ENCODE measurements at places on chromosomes 2 and 18.

DNA sequence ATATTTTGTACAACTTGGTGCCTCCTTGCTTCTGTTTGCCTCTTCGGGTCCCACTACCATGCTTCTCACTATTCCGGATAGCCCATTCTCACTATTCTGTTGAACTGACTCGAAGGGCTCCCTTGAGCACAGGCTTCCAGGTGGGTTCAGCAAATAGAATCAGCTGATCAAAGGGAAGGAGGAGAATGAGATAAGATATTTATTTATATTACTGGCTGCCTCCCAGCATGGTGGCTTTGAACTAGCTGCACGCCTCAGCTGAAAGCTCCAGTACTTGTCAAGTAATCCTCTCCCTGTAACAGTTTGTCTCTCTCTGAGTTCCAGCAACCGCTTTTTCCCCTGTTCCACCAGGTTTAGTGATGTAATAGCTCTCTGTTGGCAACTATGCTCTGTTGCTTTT is 187.8 kb upstream of the HNRNPA3 start:
- no peak for DNase-seq

DNA sequence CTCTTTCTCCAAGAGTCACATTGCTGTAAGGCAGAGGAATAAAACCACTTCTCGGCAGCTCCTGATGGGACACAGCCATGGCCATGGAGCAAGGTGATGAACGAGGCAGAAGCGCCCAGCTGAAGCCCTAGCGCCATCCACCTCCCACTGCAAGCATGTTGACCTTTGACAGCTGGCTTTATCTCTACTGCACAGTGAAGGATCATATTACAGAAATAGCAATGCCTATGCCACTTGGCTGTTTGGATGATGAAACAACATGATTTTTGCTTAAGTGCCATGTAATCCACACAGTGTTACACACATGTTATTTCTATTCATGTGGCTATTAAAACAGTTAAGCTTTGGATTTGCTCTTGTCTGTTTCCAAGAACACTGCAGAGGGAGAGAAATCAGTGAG is 167.7 kb downstream of the VAPA start:
- DNase-seq = no peak

DNA sequence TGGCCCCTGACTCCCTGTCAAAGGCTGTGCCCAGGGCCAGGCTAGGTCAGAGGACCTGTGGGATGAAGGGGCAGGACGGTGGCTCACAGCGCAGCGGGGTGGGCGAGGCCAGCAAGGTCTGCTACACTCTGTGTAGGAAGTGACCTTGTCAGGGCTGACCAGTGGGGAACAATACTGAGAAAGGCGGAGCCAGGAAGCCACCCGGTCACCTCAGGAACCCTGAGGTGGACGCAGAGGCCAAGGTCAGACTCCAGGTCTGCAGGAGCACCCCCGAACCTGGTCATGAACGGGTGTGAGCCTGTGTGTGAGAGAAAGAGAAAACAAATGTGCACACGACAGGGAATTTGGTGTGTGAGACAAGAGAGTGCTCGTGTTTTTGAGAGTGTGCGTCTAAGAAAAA is 72.3 kb downstream of the SMAD7 start:
- no peak for DNase-seq

DNA sequence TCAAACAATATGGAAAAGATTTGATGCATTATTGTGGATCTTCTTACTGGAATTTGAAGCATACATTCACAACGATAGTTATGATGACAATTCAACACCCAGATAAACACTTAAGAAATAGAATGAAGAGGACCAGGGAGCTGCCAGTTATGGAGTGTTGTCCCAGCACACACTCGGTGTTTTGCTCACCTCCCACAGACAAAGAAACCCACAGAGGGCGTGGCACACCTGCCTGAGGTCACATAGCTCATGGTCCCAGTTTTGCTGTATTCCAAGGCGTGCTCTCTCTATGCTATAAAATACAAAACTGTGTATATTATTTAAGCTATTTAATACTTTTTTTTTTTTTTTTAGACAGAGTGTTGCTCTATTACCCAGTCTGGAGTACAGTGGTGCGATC is 31.1 kb downstream of the EFR3B start:
- no peak for DNase-seq

GRCh38 chr2:76415821-76416220 is 705.1 kb upstream of the GCFC2 start:
- no peak for DNase-seq

- DNase-seq = no peak
These were observed 148.3 kb downstream of the PLCL1 start for GRCh38 chr2:197952540-197953202.

DNA sequence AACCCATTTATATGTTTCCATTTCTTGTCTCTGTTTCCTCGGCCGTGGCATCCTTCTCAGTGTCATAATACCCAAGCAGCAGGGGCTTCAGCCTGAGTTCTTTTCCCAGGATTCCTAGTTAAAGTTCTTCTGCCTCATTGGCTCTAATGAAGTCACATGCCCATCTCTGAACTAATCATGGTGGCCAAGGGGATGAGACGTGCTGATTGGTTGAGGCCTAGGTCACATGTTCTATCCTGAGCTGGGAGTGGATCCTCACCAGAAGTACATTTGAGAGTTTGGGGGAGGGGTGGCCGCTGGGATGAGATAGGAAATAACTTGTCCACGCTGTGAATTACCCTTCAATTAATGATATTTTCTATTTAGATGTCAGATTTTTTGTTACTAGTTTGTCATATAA is 3.8 kb upstream of the UGT1A5 start:
- DNase-seq = no peak

GRCh38 chr2:118687192-118687591 is 160.3 kb downstream of the EN1 start:
- no peak for DNase-seq

DNA sequence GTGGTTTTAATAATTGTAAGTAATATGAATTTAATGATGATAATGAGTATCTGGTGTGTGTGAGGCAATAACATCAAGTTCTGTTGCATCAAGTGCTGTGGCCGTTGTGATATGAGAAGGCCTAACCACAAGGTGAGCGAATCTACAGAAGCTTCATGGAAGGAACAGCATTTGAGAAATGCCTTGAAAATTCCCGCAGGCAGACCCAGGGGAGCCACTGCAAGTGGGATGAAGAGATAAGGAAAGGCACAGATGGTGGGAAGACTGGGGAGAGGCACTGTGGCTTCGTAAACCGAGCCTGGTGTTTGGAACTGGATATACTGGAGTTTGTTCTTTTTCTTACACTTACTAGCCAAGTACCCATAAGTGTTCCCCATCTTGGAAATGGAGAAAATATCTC is 357.5 kb downstream of the PTPRM start:
- DNase-seq = no peak

DNA sequence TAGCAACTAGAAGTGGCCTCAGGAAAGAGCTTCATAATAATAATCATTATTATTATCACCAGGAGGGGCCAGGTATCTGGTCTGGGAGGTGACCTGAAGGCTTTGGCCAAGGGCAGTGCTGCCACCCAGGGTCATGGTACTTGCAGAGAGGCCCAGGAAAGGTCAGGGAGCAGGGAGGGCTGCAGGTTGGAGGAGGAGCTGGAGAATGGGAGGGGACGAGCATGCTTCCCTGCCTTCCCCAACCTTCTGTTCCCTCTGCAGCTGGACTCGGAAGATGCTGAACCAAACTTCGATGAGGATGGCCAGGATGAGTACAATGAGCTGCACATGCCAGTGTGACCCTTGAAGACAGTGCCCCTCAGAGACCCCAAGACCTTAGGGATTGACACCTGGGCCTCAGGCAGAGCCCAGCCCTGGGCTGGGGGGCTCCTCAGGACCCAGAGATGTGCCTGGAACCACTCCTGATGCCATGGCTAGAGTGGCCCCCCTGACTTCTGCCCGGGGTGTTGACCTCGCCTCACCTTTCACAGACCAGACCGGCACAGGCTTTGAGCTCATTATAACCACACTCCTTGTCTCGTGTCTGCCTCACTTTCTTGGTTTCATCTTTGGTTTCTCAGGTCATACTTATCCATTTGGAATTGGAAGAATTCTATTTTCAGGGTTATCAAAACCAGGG is 14.1 kb downstream of the SLC4A3 start:
- no peak for DNase-seq

DNA sequence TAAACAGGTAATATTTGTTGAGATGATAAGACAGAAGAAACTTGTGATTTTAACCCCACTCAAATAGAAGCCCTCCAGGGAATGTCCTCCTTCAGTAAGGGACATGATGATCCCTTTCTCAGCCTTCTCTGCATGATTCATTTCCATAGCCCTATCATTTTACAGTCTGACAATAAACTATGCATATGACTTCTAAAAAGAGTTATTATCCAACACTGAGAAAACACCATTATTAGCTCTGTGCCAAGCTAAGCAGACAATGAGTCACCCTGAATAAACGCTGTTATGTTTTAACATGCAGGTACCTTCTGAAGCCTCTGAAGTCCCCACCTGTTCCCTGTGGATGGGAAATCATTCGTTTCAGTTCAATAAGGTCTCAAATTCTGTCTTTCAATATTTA is 54.7 kb downstream of the DTNB start:
- DNase-seq = peak; percentile 10

- no peak for DNase-seq
These were observed 18.0 kb downstream of the C2orf74 start for GRCh38 chr2:61179701-61180639.

DNA sequence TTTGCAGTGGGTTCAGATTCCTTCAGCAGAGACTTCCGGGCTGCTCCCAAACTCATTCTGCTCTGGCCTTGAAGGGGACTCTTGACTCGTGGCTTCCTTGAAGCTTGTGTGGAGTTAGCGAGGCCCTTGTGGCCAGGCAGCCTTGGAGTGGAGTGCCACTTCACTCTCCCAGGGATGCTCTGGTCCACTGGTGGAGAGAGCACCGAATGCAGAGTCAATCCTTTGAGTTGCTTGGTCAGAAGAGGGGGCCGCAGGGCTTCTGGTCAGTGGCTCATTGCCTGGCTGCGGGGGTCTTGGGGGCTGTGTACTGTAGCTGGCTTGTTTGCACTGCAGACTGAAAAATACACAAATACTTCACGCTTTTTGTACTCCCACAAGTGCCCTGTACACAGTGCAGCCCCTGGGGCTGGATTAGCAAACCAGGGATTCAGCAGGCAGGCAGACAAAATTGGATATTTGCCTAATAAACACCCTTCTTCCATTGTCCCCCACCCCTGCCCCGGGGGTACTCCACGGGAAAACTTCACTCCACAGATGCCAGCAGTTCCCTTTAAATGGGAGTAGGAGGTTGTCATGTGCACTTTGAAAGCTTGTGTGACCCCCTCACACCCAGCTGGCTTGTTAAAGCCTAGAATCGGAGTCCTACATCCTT is 3.2 kb downstream of the GLI2 start:
- no peak for DNase-seq
